H1 (cell line): ENCODE measurements at places on chromosomes 11 and 22. TPM values are rescaled to one million over a fixed set of nuclear protein-coding genes. Genes with fewer than 3 reads are reported as not detected.

PDGFD gene
- total RNA-seq, result 3.8 and 3.9 TPM in 2 replicates

TBX10 gene
- not detected in 2 replicates for total RNA-seq

CNGA4 gene
- total RNA-seq, result 0.33 TPM in 1 of 2 replicates, not detected in the other

IFITM1 gene
- 394 and 417 TPM in 2 replicates for total RNA-seq

DNA sequence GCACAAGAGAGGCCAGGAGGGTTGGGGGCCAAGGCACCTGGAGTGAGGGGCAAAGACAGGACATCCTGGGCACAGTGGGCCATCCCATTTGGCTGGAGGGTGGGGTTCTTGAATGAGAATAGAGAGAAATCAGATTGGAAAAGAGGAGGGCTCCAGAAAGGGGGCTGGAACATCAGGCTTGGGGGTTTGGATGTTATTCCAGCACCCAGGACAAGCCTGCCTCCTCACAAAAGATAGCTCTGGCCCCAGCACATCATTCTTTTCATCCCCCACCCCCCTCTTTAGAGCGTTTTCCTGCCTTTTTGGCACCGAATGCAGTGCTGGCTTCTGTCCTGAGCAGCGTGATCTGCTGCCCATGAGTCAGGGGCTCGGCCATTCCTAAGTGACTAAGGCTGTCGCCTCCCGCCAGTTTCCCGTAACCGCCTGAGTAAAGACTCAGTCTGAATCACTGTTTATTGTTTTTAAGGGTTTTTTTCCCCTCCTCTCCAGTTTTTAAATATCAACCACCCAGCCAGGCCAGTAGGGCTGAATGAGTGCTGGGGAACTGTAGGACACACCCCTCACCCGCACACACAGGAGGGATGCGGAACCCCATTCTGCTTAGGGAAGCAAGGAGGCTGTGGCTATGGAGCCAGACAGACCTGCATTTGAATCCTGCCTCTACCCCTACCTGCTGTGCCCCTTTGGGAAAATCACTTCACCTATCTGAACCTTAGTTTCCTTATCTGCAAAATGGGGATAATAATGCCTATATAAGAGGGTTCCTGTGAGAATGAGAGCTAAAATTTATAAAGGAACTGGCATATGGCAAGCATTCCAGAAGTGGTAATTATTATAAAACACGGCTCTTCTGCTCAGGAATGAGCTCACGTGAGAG lies 32.4 kb upstream of the NAV2 start:
- no peaks in the 10 kb centered on the region for H3K36me3 ChIP-seq
- H3K27ac ChIP-seq, result no peak overlapping the region
- peak; percentile 56 for DNase-seq
- no peak overlapping the region for H3K4me3 ChIP-seq

DNA sequence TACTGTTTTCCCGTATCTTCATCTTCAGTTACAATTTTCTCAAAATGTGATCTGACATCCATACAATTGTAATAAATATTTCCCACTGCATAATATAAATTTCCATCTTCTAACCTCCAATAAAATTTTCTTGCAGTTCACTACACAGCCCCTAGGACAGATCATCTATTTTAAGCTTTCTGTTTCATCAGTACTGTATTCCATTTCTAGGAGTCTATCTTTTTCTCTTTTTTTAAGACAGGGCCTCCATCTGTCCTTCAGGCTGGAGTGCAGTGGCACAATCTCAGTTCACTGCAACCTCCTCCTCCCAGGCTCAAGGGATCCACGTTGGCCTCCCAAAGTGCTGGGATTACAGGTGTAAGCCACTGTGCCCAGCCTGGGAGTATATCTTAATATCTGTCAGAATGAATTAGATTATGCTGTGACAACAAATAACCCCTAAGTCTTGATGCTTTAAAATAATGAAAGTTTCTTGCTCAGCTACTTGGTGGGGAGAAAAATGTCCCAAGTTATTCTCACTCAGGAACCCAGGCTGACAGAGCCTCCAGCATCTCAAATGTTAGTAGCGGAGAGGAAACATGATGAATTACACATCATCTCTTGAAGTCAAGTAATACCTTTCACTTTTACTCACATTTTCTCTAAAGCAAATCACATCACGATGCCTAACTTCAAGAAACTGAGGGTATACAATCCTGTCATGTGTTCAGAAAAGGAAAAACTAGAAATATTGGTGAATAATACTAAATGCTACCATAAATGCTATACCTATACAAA lies 92.2 kb downstream of the BUD13 start:
- no peaks in the 10 kb centered on the region for H3K27me3 ChIP-seq
- no peaks in the 10 kb centered on the region for H3K4me1 ChIP-seq
- no peak overlapping the region for H3K27ac ChIP-seq
- H3K36me3 ChIP-seq, result no peaks in the 10 kb centered on the region

DNA sequence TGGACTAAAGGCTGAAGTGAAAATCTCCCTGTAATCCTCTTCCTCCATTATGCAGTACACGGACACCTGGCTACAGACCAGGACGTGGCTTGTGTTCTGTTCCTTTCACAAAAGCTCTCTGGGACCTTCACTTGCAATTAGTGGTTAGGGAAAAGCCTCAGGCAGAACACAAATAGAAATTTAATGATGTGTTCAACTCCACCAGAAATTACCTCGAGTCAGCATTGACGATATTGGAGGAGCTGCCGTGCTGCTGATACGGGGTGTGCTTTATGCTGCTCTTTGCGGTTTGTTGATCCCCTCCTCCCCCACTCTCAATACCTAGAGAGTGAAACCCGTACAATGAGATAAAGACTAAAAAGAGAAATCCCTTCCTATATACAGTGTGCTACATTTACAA lies 48.9 kb downstream of the POLD3 start:
- no peak overlapping the region for H3K4me3 ChIP-seq
- no peak overlapping the region for H3K27ac ChIP-seq
- no peak for DNase-seq
- no peaks in the 10 kb centered on the region for H3K27me3 ChIP-seq

- DNase-seq, result no peak
- H3K4me1 ChIP-seq, result no peaks in the 10 kb centered on the region
- H3K27me3 ChIP-seq, result peaks cover 83% of the 10 kb centered on the region
- no peak overlapping the region for H3K4me3 ChIP-seq
Observed at GRCh38 chr22:22099194-22099486, 116.6 kb upstream of the TOP3B start.

GRCh38 chr11:16346975-16347374 lies 9.4 kb downstream of the SOX6 start:
- H3K4me1 ChIP-seq, result no peaks in the 10 kb centered on the region
- H3K4me3 ChIP-seq, result no peak overlapping the region
- no peak for DNase-seq
- no peaks in the 10 kb centered on the region for H3K36me3 ChIP-seq

DNA sequence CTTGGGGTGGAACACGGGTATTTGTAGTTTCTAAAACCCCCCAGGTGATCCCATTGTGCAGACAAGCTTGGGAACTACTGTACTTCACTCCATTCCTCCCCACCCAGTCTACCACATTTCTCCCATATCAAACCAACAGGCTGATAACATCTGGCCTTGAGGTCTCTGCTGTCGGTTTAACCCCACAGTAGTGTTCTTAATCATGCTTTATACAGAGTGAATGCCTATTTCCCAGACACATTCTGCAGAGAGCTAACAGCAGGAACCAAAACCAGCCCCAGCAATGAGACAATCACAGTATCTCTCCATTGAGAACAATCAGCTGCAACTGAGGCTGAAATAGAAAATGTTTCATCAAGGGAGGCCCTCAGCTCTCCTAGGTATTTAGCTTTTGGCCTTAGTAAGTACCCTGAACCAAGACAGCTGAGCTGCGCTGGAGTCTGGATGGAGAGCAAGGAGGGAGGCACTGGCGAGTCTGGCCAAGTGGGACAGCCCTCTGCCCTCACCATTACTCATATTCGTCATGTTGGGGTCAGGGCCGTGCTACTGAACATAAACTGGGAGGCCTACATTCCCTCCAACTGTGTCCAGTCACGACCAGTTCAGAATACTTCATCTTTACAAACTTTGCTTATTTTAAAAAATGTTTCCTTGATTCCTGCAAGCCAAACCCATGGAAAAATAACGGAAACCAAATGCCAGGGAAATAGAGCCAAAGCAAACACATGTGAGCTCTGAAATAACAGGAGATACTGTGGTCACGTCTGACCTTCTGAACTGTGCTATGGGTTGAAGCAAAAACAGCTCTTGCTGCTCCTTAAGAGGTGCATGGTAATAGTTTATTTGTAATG lies 81.0 kb downstream of the CCDC34 start:
- no peaks in the 10 kb centered on the region for H3K27me3 ChIP-seq
- no peaks in the 10 kb centered on the region for H3K36me3 ChIP-seq
- H3K27ac ChIP-seq, result no peak overlapping the region
- DNase-seq, result no peak
- H3K4me1 ChIP-seq, result no peaks in the 10 kb centered on the region; the same call in 1 of the 2 replicates

DNA sequence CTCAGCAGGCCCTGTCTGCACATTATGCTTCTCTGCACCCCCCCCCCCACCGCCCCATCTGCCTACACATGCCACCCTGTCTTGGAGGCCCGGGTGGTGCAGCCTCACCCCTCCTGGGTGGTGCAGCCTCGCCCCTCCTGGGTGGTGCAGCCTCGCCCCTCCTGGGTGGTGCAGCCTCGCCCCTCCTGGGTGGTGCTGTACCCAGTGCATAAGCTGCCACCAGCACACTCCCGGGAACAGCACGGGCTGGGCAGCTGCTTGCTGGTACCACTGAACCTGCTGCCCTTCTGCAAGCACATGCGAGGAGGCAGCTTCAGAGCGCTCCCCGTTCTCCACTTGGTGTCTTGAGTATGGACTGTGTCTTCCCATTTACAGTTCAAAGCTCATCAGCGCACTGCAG lies 69.3 kb downstream of the NCAPD3 start:
- H3K27ac ChIP-seq, result no peak overlapping the region
- no peaks in the 10 kb centered on the region for H3K4me1 ChIP-seq
- H3K4me3 ChIP-seq, result no peak overlapping the region
- H3K27me3 ChIP-seq, result no peaks in the 10 kb centered on the region
- no peak for DNase-seq
- H3K36me3 ChIP-seq, result peaks cover 45% of the 10 kb centered on the region

DNA sequence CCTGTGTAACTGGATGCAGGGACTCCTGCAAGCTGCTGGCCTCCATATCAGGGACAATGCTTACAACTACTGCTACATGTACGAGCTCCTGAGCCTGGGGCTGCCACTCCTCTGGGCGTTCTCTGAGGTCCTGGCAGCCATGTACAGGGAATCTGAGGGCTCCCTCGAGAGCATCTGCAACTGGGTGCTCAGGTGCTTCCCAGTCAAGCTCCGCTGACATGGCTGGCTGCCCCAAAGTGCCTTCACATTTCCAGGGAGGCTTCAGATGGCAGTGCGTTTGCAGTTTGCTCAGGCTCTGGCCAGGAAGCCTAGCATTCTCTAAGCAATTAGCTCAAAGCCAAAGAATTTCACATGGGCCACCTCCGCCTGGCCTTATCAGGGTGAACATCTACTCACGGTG lies 117.4 kb upstream of the PARVA start:
- no peak overlapping the region for H3K4me3 ChIP-seq
- H3K4me1 ChIP-seq, result peaks cover 4% of the 10 kb centered on the region
- DNase-seq, result no peak
- H3K27ac ChIP-seq, result no peak overlapping the region
- H3K36me3 ChIP-seq, result no peaks in the 10 kb centered on the region
